Brain pericyte (primary cell): ENCODE measurements at places on chromosomes 4 and X.

DNA sequence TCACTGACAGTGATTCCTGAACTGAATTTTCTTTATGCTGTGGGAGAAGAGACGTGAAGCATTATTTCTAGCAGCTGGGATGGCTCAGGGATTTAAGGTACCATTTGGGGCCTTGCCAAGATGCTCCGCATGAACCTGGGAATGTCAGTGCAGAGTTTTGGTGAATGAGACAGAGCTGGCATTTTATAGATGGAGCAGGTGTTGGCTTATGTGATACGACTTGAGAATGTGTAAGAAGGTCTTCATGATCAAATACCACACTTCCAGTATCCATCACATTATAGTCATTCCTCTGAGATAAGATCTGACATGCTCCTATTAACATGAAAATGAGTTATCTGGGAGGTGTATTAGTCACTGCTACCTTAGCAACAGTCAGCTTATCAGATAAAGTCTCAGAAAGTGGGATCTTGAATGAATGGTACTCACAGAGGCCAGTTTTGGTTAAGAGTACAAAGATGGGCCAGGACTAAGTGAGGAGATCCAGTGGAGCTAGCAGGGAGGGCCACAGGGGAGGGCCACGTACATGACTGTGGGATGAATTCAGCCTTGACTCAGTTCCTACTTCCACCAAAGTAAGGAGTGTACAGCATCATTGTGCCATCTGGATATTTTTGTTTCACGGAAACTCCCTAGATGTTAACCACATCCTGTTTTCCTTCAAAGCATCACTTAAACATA, 116.7 kb downstream of the SPCS3 start:
- peak; percentile 18 for DNase-seq

GRCh38 chr4:119692001-119692400, 63.4 kb upstream of the PDE5A start:
- no peak for DNase-seq

GRCh38 chr4:30919458-30919857, 199.3 kb downstream of the PCDH7 start:
- no peak for DNase-seq

GRCh38 chrX:24464836-24465531, at the start of gene PDK3:
PDK3 (plus strand) TSS chrX:24465286; CDS start chrX:24465456, 170 bp downstream.
- DNase-seq, result peak; percentile 75

- DNase-seq, result peak; percentile 30
These were observed 121.2 kb upstream of the PDLIM3 start for GRCh38 chr4:185656467-185656931.

DNA sequence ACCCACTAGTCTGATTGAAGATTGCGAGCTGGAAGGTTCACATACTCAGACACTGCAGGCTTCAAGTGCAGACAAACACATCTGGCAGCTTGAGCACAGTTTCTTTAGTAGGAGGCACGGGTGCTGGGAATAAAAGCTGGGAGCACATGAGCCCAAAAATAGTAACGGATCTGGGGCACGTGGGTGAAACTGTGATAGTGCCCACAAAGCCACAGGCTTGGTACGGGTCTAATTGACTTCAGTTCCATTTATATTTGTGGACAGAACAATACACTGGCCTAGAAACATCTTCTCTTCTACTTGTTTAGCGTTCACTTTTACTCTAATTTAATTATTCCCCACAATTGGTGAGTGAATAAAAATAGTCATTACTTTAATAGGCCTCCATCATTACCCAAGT, 2370.7 kb downstream of the PCDH7 start:
- no peak for DNase-seq

- no peak for DNase-seq
These were observed 135.9 kb upstream of the SPRY1 start for GRCh38 chr4:123260653-123261052.

- no peak for DNase-seq
These were observed 38.1 kb upstream of the TRPC5 start for GRCh38 chrX:112120721-112121120.

GRCh38 chr4:141307241-141307689, 86.6 kb downstream of the ZNF330 start:
- peak; percentile 17 for DNase-seq

DNA sequence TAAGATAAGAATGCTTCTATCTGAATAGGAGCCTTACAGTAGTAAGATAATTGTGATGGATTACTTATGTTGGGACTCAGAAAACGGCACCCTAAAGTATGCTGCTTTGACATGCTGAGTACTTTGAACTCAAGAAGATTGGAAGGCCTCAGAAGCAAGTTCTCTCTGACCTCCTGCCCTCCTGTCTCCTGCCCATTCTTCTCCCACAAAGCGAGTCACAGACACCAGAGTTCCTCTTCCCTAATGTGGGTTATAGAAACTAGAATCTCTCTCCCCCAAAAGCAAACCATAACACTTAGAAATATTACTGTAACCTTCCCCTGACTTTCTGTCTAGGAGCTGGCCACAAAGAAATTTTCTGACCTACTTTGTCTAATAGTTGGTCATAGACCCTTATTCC, 76.5 kb downstream of the DDIT4L start:
- DNase-seq, result no peak

DNA sequence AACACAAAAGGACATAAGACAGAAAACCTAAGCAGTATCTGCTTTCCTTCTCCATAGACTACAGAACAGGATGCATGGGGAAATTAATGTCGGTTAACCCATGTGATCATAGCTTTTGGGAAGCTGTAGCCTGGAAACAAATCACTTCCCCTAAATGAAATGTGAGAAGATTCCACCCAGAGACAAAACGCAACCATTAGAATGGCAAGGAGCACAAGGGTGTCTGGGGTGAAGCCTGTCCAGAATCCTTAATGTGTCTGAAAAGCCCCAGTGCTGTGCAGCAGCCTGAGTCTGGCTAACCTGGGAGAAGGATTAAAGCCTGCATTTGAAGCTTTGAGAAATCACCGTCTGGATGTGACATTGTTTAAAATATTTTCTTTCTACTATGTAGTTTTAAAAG, 213.3 kb downstream of the ANKRD50 start:
- DNase-seq, result no peak

DNA sequence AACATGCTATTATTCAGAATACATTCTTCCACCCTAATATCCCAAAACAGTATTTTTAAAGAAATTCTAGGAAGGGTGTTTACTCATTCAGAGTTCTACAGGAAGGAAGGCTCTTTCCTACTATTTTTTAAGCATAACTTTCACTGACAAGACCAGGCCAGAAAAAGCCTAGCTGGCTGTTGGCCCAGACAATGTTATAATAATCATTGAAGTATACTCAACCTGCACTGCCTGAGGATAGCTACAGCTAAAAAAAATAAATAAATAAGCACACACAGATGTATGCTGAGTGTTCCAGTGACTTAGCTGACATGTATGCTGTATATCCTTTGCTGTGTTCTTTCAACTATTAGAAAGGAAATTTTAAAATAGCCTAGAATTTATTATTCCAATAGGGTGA, 145.8 kb upstream of the SPRY1 start:
- DNase-seq, result no peak

DNA sequence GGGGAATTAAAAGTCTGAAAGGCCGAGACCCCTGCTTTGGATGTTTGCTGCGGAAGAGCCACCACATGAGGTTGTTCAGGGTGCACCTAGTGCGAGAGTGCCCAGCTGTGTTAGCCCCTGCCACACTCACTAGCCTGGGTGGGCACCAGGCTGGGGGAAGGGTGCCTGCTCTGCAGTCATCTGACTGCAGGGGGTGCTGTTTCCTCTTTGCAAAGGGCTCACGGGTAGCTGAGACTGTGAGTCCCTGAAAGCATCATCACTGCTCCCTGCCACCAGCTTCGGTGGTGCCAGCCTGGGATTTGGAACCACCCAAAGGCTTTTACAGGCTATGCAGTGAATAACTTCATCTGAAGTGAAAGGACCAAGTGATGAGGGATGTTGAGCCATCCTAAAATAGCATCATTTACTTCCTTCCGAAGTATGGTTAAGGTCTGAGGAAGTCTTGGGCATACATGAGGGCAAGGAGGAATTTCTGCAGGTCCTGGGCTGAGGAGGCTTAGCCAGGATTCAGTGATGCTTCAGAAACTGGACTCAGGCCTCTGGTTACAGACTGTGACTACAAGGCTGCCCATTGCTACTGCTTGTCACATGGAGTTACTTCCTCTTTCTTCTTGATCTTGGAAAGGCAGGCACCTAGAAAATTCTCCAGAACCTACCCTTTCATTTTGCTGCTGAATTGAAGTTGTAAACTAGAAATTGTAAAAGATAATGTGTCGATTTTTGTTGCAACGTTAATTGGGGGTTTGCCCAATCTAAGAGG, 293.2 kb upstream of the PRPS2 start:
- no peak for DNase-seq

DNA sequence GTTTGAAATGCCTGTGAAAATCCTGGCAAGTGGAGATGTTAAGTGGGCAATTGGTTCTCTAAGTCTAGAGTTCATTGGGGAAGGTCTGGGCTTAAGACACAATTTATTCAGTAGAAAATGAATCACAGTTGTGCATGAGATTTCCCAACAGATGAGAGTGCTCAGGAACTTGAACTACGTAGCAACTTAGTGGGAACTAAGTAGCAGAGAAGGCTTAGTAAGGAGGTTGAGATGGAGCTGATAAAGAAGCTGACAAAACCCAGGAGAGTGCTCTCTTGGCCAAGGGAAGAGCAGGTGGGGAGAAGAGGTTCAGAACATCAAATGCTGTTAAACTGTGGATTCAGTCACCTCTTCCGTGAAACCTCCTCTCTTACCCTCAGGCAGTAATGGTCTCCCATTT, 33.0 kb downstream of the AFF1 start:
- DNase-seq, result no peak

- DNase-seq, result no peak
These were observed 39.9 kb upstream of the GPRIN3 start for GRCh38 chr4:89347363-89348025.

GRCh38 chr4:125010796-125011503, 298.4 kb upstream of the ANKRD50 start:
- no peak for DNase-seq

DNA sequence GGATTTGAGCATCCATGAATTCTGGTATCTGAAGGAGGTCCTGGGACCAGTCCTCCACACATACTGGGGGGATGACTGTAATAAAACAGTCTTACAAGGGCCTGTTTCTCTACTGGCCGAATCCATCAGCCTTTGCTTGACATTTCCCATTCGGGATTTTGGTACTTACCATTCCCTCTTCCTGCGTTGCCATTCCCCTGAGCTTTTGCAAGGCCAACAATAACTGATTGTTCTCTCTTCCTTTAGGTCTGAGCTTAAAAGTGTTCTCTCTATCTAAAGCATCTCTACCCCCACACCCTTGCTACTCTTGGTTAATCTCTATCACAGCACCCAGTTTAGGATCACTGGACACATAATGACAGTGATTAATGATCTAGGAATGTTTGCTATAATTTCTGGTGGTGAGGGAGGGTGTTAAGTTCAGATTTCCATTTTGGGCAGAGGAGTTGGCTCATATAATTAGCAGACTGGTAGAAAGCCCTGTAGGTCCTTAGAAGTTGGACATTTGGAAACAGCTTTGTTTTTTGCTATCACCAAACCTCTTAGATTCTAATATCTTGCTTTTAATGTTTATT, 29.4 kb downstream of the TMA16 start:
- no peak for DNase-seq

DNA sequence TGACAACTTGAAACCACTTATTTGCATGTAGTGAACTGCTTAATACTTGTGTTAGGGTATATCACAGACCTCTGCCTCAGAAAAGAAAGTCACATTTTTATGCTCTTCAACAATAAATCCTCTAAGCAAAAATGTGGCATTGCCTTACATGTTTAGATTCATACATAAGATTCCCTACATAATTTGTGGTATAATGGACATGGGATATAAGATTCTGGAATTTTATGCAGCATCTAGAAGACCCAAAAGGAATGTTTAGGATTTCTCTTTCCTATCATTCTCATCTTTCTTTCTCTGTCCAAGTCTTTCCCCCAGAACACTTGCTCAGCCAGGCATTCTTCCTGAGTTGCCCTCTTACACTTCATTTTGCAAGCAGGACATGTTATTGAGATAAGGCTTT, 37.7 kb upstream of the TET2 start:
- no peak for DNase-seq

GRCh38 chrX:148600581-148600980, 100.2 kb downstream of the AFF2 start:
- no peak for DNase-seq

- DNase-seq, result no peak
These were observed 37.3 kb downstream of the DCUN1D4 start for GRCh38 chr4:51880016-51880915.

GRCh38 chrX:1754077-1754476, 139.2 kb downstream of the ASMT start:
- no peak for DNase-seq

- DNase-seq, result no peak
These were observed 196.5 kb upstream of the HS3ST1 start for GRCh38 chr4:11625211-11625610.

GRCh38 chrX:119762718-119763117, 4.3 kb downstream of the SOWAHD start:
- no peak for DNase-seq

- no peak for DNase-seq
These were observed 49.7 kb downstream of the TMPRSS11F start for GRCh38 chr4:68079928-68080327.

GRCh38 chr4:40421839-40422708, 86.9 kb downstream of the CHRNA9 start:
- no peak for DNase-seq

DNA sequence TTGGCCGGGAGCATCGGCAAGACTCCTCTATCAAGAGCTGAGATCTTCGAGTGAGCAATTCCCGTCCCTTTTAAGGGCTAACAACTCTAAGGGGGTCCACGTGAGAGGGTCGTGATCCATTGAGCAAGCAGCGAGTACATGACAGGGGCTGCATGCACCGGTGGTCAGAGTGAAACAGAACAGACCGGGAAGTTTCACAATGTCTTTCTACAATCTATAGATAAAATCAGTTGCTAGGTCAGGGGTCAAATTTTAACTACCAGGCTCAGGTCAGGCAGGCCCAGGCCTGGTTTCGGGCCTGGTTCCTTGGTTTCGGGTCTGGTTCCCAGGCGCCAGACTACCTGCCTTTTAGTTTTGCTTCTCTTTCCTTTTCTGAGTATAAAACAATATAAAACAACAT, 160.1 kb downstream of the PTCHD1 start:
- DNase-seq, result no peak

- no peak for DNase-seq
These were observed 126.5 kb downstream of the REELD1 start for GRCh38 chr4:146340798-146341197.

DNA sequence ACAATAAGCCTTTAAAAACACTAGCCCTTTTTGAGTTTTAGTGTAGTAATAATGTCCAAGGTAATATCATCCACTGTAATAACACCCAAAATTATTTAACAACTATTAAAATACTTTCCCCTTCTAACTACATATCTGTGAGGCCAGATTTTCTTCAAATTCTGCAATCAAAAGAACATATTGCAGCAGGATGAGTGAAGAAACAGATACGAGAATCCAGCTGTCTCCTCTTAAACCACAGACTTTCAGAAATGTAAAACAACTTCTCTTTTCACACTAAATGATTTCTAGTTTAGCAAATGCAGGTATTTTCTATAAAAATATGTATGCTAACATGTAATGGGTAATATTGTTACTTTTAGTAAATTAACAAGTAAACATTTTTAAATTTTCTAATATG, 148.9 kb downstream of the PRDM5 start:
- DNase-seq, result no peak
